Effector CD4-positive, alpha-beta T cell (primary cell): ENCODE measurements at places on chromosomes 2 and 18.

DNA sequence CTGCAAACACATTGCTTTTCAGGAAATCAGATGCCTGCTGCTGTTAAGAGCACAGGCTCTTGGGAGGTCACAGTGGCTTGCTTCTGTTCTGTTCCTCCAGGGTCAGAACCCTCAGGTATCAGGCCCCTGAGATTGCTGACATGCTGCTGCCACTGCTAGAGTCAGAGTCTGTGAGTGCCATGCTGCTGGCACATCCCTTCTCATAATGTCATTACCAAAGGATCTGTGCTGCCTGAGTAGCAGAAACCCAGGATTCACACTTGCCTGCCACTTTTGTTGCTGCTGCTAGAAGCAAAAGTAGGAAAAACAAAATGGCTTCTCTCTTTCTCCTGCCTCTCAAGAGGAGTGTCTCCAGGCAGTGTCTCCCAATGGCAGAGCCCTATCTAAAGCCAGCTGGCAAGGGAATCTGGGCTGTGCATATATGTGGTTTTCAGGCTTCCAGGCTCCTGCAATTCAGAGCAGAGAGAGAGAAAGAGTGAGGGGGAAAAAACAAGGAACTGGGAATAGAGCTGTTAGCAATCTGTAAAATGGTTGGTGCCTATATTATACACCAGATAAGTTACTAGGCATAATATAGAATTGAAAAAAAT lies 180.3 kb downstream of the MYCN start:
- no peak for DNase-seq

DNA sequence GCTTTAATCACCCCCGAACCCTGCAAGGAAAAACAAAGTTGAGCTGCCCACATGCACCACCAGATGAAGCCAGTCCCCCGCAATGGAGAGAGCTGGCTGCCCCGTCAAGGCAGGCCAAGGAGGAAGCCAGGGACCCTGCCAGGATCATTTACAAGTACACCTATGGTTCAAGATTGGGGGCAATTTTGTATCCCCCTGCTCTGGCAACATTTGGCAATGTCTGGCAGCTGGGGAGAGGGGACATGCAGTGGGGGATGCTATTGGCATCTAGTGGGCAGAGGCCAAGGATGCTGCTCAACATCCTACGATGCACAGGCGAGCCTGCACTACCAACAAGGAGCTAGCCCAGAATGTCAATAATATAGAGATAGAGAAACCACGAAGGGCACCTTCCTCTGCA lies 1.9 kb downstream of the ACTR1B start:
- DNase-seq: no peak

DNA sequence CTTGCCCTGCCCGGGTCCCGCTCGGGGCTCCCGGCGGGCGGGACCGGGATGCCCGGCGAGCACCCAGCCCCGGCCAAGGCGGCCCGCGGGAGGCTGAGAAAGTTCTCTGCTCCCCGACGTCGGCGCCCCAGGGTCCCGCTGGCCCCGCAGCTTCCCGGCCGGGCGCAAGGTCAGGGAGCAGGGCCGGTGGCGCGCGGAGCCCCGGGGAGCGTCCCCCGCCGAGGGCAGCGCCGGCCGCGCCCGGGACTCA lies 331 bp downstream of the SERPINE2 start:
- DNase-seq: no peak

DNA sequence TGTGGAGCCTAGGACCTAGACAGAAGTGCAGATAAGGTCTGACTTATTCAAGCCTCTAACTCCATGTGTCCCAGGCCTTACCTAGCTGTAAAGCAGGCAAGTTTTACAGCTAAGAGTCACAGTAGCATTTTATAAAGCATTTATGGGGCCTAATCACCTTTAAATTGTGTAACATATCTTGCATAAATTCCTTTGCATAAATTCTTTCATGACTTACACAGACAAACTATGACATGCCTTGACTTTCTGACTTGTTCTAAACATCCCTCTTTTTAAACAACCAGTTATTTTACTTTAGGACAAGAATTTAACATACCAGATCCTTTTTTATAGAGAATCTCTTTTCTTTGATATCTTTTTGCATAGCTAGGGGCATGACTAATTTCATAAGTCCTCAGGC lies 1257.8 kb upstream of the NRXN1 start:
- no peak for DNase-seq

DNA sequence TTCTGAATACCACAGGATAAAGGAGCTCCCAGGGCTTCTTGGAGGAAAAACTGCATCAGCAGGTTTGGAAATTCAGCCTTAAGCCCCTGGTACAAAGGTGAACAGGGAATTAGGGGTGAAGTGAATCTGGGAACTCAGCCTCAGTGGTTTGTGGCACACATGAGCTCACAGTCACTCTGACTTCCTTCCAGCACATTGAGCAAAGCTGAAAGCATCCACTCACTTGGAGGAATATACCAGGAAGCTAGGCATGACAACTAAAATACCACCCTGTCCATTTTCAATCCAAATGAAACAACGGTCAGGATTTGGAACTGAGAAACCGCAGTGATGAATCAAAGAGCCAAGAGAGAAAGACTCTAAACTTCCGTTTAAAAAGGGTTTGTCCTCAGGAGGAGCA lies 216.1 kb downstream of the ICOS start:
- DNase-seq: no peak

- DNase-seq: no peak
Measured at GRCh38 chr2:231680285-231680991, 27.9 kb upstream of the PTMA start.

DNA sequence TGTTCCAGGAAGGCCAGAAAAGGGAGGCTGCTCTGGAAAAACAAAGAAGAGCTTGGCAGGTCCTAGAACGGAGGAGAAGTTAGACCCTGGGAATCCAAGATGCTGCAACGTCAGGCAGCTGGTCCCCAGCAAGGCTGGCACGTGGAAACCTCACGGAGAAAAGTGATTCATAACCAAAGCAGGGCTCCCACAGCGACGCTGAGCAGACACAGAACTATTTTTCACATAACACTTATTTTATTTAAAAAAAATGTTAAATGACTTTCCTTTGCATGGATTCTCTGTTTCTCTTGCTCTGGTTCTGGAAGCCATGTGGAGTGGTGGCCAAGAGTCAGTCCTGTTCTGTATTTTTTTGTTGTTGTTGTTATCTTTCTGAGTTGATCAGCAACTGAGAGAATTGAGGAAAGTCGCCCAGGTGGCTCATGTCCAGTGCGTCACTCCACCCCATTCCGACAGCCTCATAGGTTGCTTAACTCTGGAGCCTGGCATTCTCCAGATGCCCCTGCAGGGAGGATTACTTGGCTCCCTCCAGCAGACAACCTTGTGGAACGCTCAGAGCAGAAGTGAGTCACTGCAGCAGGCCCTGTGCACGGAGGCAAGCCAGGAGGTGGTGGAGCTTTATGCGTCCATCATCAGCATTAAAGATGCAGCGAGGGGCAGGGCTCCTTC lies 229.9 kb upstream of the HDAC4 start:
- no peak for DNase-seq

DNA sequence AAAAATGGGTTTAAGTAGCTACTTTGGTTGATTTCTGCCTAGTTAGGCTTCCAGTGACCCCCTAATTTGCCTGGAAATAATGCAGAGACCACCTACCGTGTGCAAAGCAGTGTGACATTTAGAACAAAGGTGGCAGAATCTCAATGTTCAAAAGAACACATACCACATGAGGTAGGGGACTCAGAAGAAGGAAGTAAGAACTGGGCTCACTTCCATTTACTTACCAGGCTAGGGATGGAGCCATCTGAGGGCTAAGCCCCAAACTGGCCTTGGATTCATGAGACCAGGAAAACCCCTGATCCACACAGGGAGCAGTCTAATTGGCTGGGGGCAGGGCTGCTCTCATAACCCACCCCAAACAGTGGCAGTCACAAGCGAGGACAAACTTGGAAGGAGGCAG lies 190.7 kb downstream of the NCKAP5 start:
- no peak for DNase-seq

DNA sequence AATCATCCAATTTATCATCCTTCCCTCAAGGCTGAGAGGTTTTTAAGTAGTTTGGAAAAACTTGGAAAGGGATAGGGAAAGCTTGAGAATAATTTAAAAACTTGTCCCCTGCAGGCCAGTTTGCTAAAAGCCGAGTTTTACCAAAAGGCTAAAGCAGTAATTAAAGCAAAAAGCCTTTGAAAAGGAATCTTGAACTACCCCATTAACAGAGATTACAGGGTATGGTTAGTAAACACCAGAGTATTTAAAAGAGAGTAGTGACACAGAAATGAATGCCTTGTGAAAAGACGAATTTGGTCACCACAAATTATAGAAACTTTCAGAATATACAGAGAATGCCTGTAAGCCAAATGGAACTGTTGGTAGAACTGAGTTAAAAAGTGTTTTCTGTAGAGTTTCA lies 85.0 kb downstream of the FMNL2 start:
- no peak for DNase-seq
